ENCODE measurements at places on chromosomes 4 and X.
A peak's percentile ranks its signal among the peaks of the same experiment; 100 is the strongest.

DNA sequence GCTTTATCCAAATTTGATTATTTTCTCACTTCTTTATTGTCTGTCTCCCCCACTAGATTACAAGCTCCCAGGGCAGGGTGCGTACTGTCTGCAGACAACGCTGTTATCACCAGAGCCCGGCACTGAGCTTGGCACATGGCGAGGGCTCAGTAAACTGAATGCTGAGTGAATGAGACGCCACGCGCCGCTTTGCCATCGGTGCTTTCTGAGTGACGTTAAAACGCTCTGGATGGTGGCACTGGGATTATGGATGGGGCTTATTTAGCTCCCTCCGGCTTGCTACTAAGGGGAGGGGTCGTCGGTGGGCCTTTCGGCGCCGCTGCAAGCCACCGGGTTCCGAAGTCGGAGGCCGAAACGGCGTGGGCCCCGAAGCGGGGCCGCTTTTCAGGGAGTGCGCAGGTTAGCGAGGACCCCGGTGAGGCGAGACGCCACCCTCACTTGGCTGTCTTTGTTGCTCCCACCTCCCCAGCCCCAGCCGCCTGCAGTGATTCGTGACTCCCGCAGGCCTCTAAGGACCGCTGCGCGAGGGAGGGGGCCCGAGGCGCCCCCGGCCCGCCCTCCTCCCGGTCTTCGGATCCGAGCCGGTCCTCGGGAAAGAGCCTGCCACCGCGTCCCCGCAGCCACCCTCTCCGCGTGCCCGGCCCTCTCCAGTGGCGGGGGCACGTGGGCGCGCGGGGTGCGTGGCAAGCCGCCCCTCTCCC is 569 bp upstream of the FHL1 start:
- peak; percentile 17 for DNase-seq

DNA sequence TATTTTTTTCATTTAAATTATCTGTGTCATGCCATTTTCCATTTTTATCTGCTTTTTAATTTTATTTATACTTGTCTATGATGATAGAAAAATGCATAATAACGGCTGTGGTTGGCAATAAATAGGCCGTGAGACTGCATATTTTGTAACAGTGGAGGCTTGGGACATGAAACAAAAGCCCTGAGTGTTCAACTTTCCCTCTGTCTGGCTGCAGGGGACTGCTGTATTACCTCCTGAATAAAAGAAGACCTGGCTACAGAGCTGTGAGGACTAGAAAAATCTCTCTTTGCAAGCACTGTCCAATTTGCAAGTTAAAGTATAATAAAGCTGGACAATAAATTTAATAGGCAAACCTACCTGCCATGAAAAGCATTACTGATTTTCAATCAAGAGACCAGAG is 82.1 kb downstream of the MAGEB10 start:
- DNase-seq: no peak

DNA sequence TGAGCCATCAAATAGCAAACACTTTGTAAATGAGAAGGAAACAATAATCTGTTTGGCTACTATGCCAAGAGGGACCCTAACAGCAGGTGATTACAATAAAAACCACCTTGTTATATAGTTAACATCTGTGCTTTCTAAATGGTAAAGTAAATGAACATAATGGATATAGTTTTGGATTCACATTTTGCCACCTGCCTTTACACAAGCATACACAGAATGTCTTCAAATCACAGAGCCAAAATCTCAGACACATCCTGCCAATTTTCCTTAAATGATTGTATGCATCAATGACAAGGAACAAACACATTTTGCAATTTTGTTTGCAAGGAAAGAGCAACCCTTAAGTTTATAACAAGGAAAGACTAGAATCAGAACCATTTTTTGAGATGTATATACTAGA is 334.2 kb downstream of the FSTL5 start:
- peak; percentile 33 for DNase-seq

DNA sequence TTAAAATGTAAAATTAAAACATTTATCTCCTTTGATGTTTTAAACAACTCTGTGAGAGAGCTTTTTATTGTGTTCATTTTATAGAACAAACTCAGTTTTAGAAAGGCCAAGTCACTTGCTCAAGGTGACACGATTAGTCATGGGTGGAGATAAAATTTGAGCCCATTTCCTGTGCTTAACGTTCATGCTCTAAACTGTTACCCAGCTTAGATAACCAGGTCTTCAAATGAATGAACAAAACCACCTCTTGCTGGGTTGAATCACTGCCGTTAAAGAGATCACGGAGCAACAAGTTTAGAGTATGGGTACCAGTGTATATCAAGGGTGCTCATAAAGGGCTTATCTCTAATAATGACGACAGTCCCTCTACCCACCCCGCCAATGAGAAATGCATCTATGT is 10.2 kb upstream of the CASK start:
- DNase-seq: no peak

DNA sequence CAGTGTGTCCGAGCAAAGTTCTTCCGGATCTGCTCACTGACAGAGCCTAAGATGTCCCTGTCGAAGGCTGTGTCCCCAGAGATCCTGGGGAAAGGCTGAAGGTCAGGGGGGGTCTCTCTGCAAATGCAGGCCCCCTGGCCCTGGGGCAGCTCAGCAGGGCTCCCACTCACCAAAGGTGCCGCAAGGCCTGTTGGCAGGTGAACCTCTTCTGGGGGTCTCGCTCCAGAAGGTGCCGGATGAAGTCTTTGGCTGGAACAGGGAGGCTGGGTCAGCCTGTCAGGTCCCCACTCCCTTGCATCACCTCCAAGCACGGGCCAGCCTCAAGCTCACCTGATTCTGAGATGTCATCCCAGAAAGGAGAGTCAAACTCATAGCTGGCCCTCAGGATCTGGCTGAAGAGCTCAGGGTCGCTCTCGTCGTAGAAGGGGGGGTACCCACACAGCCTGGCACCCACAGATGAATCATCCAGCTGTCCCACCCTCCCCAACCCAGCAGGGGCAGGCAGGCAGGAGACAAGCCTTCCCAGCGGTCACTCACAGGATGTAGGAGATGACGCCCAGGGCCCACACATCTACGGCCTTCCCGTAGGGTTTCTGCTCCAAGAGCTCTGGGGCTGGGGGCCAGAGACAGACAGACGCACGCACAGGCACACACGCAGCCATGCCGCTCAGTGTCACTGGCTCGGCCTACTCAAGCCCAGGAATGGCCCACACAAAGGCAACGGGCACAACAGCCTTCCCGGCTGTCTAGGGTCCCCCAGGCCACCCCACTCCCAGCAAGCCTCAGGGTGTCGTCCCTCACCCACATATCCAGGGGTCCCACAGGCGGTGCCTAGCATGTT is 2.6 kb downstream of the PNCK start:
- DNase-seq: no peak

GRCh38 chrX:1673337-1673736 is 58.5 kb downstream of the ASMT start:
- DNase-seq: no peak

- no peak for DNase-seq
These were observed 577.9 kb upstream of the DIPK2B start for GRCh38 chrX:45778616-45779015.
